ENCODE measurements at places on chromosomes 1 and 21.
A peak's percentile ranks its signal among the peaks of the same experiment; 100 is the strongest.

DNA sequence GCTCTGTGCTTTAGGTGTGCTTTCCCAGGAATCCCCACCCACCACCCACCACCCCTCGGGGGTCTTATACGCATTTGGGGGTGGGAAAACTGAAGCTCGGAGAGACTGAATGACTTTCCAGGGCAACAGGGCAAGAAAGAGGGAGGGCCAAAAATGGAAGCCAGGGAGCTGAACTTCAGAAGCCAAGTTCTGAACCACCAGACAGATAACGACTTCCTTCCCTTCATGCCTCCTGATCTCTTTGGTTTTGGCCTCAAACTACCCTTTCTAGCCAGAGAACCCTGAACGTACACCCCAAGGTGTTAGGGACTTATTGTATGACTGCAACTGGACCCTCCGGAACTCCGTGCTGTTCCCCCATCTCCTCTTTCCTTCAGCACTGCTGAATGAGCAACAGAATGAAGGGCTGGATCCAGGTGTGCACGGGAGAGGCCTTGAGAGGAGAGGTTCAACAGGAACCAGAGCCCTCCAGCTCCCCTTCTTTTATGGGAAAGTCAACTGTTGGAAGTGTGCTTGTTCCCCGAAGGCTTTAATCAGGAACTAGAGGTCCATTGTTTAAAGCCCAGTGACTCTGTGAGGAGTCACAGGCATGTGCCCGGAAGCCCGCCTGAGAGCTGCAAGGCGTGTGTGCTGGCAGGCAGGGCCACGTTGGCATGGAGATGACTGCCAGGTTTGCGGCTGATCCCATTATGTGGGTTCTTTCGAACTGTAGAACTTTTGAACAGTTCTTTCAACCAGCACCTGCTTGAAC is 3.1 kb downstream of the BACE2 start:
- DNase-seq, result no peak

- DNase-seq, result no peak
These were observed 193.0 kb downstream of the TTLL7 start for GRCh38 chr1:83805921-83806320.

GRCh38 chr1:45854724-45855123 is 51.3 kb downstream of the MAST2 start:
- no peak for DNase-seq

DNA sequence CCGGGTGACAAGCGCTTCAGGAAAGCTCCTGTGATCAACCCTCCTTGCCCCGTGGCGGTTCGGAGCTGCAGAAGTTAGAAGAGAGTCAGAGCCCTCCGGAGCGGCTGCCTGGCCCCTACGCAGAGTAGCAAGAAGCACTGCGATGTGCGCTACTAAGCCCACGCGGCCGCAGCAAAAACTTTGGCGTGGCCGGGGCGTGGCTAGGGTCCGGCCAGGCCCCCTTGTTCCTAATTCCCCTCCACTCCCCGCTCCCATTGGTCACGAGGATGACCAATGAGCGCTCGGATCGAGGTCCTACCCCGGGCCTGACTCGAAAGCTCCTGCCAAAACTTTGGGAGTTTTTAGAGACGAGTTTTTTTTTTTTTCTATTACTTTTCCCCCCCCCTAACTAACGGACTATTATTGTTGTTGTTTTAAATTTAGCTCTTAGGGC is at the start of gene HLX:
Gene HLX (plus strand): TSS at position 368 of the 433 bp plus-strand sequence. CDS start 415 bp downstream, outside the sequence.
- DNase-seq, result no peak

- no peak for DNase-seq
These were observed 19.2 kb downstream of the CAPZB start for GRCh38 chr1:19466112-19466561.

GRCh38 chr1:186146974-186147373 is 228.1 kb downstream of the TPR start:
- DNase-seq, result no peak

GRCh38 chr1:98417820-98418219 is 243.7 kb upstream of the SNX7 start:
- DNase-seq, result no peak

DNA sequence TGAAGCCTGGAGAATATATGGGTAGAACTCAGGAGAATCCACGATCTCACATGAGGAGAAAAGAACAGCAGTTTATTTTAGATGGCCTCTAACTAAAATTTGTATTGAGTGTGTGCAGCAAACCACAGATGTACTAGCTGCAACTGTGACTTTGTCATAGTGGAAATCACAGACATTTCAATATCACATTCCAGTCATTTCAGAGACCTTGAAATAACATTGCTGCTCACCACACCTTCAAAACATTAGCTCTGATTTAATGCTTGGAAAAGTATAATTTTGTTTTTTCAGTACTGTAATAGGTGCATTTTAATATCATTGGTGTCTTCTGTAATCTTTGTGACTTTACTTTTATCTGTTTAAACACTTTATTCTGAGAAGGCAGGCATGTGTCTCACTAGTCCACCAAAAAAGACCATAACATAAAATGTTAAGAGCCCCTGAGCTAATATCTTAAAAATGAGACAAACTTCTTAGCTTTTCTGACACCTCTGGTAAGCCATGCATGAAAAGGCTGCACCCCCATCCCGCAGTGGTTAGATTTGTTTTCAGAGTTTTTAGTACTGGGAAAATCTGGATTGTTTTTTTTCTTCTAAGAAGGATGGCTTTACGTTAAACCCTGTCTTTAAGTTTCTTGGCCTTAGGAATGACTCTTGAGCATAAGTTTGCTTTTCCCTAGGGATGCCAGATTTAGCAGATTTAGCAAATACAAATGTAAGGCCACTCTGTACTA is 30.1 kb downstream of the KCNJ15 start:
- DNase-seq, result no peak

DNA sequence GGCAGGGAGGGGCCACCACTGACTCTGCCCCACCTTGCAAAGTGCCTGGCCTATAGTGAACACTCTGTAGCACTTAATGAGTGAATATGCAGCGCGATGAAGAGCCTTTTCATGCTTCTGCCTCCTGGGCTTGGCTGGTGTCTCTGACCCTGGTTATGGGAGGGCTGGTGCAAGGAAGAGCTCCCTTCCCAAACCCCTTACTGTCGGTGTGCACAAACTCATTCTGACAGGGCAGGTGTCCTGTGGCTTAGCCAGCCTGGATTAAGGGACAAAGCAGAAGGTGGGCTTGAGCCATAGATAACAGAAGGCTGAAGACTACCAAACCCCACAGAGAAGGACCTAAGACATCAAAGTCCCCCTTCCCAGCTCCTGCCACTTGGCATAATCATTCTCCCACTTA is 2.0 kb upstream of the NCMAP start:
- DNase-seq, result no peak

DNA sequence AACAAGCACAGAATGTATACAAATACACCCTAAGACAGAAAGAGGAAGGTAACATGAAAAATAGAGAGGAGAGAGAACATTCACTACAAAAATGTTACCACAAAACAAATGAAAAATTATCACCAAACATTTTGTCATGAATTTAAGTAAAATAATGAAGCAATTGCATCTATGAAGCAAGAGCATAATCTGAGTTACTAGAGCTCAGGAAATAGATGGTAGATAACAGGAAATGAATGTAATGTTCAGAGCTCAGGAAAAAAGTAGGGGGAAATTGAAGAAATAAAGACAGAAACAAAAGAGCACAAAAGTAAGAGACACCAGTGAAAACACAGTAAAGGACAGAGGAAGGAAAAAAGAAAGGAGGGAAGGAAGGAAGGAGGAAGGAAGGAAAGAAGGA is 19.4 kb downstream of the SEC16B start:
- no peak for DNase-seq

- DNase-seq, result no peak
These were observed 20.9 kb downstream of the CAPN2 start for GRCh38 chr1:223732993-223733798.

DNA sequence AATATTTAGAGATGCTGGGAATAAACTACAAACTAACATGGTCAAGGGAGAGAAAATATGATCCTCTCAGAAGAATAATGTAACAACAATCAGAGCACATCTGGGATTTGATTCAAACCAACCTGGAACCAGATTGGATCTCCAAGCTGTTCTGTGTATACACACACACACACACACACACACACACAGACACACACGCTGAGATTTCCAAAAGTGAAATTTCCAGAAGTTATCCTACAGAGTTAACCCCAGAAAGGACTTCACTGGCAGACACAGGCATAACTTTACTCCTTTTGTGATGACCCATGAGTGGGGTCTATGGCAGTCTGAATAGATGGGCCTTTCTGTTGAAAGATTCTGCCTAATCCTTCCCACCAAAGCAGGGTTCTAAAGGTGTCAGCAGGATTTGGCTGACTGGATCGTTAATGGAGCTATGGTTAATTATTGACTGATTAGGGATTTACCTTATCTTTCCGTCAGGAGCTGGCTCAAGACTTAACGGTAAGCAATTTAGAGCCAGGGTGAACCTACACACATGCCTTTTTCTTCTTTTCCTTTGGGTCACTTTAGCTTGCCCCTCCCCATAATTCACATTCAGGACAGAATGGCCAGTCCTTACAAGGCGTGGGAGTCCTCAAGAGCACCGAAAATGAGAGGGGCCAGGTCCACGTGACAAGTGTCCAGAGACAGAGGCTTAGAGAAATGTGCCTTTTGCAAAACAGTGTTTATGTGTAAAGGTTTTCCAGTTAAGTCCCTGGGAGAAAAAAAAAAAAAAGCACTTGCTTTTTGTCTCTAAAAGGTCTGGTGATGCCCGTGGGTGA is 10.9 kb upstream of the PROX1 start:
- DNase-seq, result no peak

GRCh38 chr21:44867999-44868700 is 5.3 kb downstream of the PTTG1IP start:
- no peak for DNase-seq

- DNase-seq, result no peak
These were observed 20.5 kb downstream of the HTR1D start for GRCh38 chr1:23196627-23197328.

DNA sequence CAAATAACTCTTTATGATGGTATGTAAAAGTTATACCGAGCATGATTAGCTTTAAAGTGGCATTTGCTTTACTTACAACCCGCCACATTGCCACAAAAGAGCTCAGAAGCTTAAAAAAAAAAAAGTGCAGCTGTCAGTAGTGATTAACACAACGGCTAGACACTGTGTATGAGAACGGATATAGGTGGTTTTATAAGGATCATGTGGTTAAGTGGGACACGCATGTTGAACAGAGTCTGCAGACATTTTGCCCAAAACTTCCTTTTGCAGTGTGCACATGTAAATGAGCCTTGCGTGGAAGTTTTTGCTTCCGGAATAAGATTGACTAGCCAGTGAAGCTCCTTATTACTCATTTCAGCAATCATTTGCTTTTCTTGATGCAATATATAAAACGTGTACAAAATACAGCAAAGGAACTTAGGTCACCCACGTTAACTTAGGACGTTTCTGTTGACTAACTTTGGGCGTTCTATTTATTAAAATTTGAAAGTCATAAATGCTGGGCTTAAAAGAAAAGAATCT is 58.7 kb upstream of the RGS1 start:
- peak; percentile 21 for DNase-seq

DNA sequence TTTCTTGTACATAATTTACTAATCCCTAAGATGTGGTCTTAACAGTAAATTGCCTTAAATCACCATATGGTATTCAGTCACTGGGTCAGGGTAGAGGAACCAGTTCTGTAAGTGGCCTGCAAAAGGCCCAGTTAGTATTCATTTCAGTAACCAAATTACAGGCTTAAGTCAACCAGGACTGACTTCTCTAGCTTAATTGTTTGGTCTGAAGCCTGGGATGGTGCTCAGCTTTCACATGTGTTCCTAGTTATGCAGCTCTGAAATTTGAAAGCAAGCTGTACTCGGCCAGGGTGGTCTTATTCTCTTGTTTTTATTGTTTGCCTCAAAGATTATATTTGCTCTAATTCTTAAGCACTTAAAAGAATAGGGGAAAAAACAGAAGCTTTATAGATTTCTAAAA is 144.6 kb downstream of the MAGI3 start:
- no peak for DNase-seq

GRCh38 chr1:231748760-231749415 is 122.3 kb downstream of the DISC1 start:
- DNase-seq, result no peak

All from activated naive CD8-positive, alpha-beta T cell treated with anti-CD3 and anti-CD28 coated beads, Interleukin-2, amount 50 U/mL, for 16 hours (primary cell).